Trophoblast cell (in vitro differentiated cells and primary cell): ENCODE measurements at places on chromosomes 6 and 20.

- DNase-seq, result no peak
These were observed 651.0 kb upstream of the SLC35B3 start for GRCh38 chr6:9086331-9086730.

DNA sequence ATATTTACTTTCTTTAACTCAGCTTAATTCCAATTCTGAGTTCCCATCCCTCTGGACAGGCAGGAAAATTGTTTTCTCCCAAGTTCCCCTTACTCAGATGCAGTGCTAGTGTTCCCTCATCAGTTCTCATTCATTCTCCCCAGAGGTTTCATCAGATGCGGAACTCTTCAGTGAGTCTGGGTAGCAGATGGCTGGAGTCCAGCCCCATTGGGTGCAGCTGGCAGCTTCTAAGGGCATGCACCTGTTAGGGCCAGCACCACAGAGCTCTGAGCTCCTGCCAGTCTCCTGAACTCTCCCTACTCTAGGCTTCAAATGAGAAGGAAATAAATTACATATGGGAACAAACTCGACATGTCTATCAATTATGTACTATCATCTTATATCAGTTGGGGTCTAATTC lies 76.6 kb downstream of the SOD2 start:
- no peak for DNase-seq

DNA sequence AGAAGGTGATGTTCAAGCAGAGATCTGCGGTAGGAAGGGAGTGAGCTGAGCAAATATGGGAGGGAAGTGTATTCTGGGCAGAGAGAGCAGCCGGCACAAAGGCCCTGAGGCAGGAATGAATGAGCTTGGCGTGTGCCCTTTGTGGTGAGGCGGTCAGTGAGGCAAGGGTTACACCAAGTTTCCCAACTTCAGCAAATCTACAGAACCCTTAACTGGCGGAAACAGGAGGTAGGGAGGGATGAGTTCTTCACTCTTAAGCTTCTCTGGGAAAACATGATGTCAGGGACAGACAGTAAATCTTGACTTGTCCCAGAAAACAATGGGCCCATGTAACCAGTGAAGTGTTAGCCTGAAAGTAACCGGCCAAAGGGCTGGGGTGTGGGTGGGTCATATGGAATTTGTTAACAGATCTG lies 97.1 kb upstream of the PTPN1 start:
- DNase-seq, result peak; percentile 73

DNA sequence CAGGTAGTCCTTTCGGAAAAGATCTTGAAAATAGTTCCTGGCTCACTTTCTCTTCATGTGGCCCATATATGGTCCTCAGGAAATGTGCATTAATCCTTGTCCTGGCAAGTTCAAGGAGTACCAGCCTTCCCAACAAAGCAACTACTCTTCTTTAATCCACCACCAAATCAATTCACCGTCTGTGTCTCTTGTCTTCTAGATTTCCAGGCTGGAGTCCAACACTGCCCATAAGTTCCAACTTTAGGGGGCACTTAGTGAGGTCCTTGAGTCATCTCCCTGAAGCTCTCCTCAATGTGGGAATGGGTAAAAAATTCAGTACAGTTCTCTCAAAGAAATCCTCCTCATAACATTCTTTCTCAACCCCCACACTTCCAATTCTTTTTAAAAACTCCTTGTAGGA lies 6.9 kb upstream of the DAAM2 start:
- no peak for DNase-seq
